Effector CD4-positive, alpha-beta T cell (primary cell): ENCODE measurements at places on chromosomes 4 and X.

GRCh38 chr4:38618505-38618904 lies 45.5 kb upstream of the KLF3 start:
- no peak for DNase-seq

- no peak for DNase-seq
These were observed 982 bp downstream of the PDLIM5 start for GRCh38 chr4:94452476-94453371.

GRCh38 chrX:147376601-147377422 lies 534.9 kb upstream of the FMR1 start:
- no peak for DNase-seq

DNA sequence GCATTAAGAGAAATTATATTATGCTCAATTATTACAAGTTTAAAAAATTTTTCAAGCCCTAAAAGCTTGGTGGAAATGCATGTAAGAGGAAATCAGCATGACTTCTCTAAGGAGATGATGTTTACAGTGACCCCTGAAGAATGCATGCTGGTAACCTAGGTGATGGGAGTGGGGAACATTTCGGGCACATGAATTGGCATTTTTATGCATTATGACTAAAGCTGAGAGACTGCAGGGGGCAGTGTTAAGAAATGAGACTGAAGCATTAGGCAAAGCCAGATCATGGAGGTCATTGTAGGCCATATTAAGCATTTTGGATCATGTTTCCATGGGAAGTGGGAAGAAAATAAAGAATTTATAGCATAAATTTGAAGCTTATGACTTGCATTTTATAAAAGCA lies 421.3 kb downstream of the FAT4 start:
- DNase-seq = no peak

DNA sequence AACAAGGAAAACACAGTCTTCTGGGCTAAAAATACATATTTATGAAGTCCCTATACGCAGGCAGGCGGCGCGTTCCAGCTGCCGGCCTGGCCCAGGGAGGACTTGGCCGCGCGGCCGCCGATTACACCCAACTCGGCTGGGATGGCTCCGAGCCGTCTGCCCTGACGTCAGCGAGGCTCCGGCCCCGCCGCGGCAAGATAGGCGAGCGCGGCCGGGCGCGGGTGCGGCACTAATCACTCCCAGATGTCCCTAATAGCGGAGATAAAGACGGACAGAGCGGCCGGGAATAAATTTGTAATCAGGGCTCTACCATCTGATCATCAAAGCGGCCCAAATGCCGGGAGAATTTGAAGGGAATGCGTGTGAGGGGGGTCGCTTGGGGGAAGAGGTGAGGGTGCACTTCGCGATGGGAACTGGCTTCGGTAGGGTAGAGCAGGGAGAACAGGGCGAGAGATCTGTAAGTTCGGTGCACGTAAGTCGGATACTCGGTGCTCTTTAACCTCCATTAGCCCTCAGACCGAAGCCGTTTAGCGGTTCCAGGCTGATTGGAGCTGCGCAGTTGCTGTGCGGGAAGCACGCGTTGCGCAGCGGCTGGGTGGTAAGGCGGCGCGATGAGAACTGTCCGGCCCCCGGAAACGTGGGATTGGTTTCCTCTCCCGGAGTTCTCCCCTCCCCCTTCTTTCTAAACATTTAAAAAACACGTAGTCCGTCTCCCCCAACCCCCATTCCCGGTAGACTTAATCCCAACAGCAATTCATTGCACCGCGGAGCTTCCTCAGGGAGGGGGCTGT lies 7.7 kb downstream of the HAND2 start:
- no peak for DNase-seq

DNA sequence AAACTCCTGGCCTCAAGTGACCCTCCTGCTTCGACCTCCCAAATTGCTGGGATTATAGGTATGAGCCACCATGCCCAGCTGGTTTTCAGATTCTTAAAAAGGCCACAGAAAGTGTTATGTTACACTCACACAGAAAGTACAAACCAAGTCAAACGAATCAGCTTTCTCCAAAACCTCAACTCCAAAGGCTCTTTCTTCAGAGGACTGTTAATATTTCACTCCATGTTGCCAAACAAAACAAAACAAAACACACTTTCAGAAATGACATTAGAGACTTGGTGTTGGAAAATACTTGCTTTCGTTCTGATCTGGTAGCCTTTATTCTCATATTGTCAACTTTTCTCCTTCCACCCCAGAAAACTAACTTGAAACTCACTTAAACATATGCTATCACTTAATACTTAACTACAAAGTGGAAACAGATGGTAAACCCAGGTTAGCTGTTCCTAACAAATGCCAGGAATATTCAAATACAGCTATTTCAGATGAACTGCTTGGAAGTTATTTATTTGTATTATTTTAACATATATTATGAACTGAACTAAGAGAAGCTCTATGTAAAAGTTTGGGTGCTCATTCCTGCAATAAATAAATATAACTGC lies 34.7 kb downstream of the RLIM start:
- no peak for DNase-seq

- DNase-seq = no peak
These were observed 18.1 kb upstream of the MMRN1 start for GRCh38 chr4:89876548-89876947.

- no peak for DNase-seq
These were observed 343.6 kb upstream of the TACR3 start for GRCh38 chr4:104063341-104063740.

GRCh38 chr4:77797239-77797638 lies 21.9 kb downstream of the CNOT6L start:
- no peak for DNase-seq

GRCh38 chr4:89279385-89279784 lies 28.2 kb downstream of the GPRIN3 start:
- DNase-seq = no peak

GRCh38 chr4:73870260-73870659 lies 1.1 kb downstream of the CXCL1 start:
- no peak for DNase-seq

- DNase-seq = no peak
These were observed 23.1 kb upstream of the ARMCX2 start for GRCh38 chrX:101682723-101683122.

- no peak for DNase-seq
These were observed 9.6 kb upstream of the JAKMIP1 start for GRCh38 chr4:6209921-6210320.

DNA sequence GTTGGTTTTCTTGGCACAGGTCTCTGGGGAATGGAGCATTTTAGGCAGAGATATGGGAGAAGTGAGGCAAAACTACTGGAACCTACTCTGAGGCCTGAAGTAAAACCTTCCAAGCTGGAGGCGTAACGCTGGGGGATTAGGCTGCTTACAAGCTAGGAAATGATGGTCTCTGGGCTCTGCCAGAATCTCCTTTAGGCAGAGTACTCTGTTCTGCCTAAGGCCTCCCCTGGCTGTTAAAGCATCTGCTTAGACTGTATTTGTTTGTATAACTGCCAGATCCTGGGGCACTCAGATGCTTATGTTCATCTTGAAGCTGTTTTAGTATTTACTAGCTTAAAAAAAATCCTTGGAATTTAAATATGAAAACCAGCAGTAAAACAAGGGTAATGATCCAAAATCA lies 822.2 kb downstream of the RPA4 start:
- no peak for DNase-seq

GRCh38 chr4:144115519-144115918 lies 25.0 kb downstream of the GYPA start:
- no peak for DNase-seq

DNA sequence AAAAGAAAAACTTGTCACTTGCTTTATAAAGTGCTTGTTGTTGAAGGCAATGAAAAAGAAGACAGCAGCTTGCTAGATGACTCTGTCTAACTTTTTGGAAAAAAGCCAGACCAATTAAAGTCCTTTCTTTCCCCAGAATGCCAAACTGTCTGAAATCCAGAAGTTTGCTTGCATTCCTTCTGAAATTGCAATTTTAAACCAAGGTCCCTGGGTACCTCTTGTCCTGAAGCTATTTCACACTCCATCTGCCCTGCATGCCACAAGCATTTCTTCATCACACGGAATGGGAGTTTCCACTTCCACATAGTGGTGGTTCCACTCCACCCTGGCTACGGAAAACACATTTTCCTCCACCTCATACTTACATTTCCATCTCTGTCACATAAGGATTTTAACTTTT lies 101.0 kb downstream of the PAPSS1 start:
- no peak for DNase-seq

GRCh38 chr4:88674565-88674964 lies 23.1 kb downstream of the NAP1L5 start:
- DNase-seq = no peak

DNA sequence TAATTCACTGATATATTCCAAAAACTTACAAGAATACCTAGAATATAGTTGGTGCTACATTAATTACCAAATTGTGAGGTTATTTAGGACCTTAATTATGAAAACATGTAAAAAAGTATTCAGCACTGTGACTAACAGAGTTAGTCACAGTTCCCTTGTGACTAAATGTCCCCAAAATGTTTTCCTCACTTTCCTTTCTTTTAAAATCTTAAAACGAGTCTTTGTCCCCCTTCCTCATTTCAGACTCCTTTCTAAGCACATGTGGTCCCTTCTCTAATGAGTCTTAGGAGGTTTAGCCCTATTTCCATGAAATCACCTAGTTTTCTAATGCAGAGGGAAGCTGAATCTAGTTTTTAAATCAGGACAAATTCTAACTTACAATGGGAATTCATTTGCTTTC lies 175.0 kb downstream of the PPP3CA start:
- no peak for DNase-seq

DNA sequence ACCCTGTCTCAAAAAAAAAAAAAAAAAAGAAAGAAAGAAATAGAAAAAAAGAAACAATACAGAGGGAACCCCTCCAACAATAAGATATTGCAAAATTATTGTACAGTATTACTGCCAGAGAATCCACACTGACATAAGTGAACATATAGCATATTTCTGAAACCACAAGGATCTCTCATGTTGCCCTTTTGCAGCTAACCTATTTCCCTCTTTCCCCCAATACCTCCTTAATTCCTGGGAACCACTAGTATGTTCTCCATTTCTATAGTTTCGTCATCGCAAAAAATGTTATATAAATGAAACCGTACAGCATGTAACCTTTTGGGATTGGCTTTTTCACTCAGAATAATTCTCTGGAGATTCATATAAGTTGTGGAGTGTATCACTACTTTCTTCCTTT lies 20.0 kb upstream of the BMP2K start:
- DNase-seq = no peak

DNA sequence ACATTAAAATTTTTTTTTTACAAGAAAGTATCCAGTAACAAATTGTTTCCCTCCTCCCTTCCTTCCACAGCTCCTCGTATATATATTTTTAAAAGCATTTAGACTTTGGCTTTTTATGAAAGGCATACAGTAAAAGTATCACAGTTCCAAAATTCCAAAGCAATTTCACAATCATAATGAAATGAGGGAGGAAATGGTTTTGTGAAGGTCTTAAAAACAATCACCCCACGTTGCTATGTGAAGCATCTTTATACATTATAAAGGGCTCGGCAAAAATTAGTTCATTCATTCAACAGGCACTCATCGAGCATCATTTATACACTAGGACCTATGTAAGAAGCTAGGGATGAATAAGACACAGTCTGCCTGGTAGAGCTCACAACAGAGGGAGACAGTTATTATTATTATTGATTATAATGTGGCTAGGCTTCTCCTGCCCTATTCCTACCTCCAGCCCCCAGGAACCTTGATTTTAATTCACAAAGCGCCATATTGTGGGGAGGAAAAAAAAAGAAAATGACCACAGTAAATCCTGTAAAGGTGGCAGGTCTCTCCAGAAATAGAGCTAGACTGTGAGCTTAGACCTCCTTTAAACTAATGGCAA lies 239.9 kb downstream of the MAML3 start:
- DNase-seq = no peak

DNA sequence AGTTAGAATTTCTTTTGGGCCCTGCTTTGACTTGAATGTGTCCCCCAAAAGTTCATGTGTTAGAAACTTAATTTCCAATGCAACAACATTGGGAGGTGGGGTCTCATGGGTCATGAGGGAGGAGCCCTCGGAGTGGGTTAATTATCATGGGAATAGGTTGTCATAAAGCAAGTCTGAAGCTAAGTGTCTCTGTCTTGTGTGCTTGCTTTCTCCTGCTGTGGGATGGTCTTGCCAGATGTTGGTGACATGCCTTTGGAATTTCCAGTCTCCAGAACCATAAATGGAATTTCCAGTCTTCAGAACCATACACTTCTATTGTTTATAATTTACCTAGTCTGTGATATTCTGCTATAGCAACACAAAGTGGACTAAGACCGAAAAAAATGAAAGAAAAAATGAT lies 71.6 kb downstream of the RASL11B start:
- DNase-seq = no peak

- no peak for DNase-seq
These were observed 324.0 kb downstream of the STPG2 start for GRCh38 chr4:97819294-97819693.

DNA sequence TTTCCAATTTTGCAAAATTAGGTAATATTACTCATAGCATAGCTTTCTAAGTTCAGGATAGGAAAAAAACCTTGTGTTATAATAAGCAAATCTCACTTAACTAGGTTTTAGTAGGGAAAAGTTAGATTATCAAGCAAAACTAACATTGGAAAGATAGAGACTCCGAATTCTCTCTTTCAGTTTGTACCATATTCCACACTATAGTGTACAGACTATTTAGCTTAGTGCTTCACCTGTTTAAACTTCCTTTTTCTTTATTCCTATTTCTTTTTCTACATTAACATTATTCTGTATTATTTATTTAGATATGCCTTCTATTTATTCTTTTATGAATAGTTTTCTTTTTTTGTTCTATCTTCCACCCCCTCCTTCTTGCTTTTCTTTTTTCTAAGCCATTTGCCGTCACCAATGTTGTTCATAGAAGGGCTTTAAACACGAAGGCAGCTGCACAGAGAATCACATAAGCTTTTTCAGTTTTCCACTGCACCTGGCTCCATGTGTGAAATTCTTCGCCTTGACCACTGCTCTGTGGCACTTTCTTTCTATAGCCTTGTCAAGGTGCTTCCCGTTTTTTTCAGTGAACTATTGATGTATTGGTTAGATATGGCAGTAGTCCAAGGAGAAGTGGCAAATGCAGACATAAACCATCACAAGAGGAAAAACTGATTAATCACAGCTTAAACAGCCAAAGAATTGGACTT lies 8.5 kb downstream of the PCDH10 start:
- DNase-seq = no peak

- DNase-seq = no peak
These were observed 22.7 kb upstream of the ACSL1 start for GRCh38 chr4:184848510-184848909.

DNA sequence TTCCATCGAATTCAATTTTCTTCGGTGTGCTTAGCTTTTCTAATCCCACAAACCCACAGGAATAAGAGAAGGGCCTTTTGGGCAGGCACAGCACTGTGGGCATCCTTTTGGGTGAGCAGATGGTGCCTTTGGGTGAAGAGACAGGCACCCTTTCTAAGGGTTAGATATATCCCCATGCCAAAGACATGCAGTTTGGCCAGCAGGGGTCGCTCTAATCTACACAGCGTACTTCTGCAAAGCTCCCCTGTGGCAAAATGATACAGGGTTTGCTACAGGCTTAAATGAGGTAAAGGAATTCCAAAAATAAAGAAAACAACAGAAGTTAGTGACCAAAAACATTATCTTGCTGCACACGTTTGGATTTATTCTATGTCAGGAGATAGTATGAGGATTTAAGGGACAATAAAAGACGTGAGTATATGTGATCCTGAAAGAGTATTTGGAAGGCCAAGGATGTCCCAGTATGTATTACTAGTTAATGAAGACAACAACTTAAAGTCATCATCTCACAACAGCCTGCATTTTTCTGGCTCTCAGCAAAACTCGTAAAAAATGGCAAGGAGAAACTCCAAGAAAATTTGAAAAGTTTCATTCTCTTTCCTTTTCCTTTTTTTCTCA lies 49.5 kb downstream of the PHEX start:
- peak; percentile 30 for DNase-seq
